Pons (tissue), 1 donor: ENCODE measurements at places on chromosomes 13 and 19.
A peak's percentile ranks its signal among the peaks of the same experiment; 100 is the strongest.

DNA sequence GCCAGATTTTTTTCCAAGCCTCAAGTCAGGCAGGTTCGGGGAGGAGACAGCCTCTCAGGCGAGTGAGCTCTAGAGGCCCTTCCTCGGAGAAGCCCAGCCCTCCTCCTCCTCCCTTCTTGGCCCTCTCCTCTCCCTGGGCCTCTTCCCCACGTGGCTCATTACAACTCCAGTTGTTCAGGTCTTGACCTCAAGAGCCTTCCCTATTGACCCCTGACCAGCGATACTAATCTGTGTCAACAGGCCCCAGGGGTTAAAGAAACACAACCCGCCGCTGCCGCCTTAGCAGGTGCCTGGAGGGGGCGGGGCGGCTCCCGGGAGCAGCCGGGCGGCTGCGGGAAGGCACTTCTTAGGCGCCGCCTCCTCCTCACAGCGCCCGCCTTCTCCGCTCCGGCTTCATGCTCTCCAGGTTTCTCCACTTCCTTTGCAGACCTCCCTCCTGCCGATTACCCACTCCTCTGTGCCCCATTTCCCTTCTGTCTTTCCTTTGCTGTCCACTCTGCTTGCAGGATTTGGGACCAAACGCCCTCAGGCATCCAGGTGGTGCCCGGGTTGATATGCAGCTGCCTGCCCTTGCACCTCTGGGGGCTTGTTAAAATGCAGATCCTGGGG lies 51.0 kb downstream of the LYL1 start:
- DNase-seq: no peak

- DNase-seq: no peak
Measured at GRCh38 chr13:108494991-108495645, 134.3 kb upstream of the MYO16 start.

- no peak for DNase-seq
Measured at GRCh38 chr13:43008596-43008995, 14.8 kb upstream of the DNAJC15 start.

GRCh38 chr19:15672580-15673175 lies at the start of gene CYP4F12:
Gene CYP4F12, plus strand, starts transcription at chr19:15673087. Its CDS starts 443 bp downstream, at chr19:15673530.
- no peak for DNase-seq

DNA sequence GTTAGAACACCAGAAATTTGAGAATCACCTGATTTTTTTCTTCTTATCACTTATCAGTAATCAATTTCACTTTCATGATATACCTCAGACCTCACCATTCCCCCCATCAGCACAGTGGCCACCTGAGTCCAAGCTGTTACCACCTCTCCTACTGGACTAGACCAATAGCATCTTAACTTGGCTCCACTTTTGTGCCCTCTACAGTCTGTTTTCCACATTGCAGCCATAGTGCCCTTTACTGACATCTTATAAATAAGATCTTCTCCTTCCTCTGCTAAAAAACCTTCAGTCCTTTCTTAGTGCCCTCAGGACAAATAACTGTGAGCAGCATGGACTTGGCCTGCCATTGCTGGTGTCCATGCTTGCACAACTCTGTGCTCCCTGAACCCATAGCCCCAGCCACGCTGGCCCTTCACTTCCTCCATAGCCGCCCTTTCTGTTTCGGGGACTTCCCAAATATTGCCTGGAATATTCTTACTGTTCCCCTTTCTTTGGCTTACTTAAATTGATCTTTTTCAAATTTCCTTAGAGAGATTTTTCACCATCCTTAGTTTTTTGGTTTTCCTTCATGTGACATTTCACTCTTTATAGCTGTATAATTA lies 380.8 kb downstream of the LMO7 start:
- DNase-seq: peak; percentile 37

DNA sequence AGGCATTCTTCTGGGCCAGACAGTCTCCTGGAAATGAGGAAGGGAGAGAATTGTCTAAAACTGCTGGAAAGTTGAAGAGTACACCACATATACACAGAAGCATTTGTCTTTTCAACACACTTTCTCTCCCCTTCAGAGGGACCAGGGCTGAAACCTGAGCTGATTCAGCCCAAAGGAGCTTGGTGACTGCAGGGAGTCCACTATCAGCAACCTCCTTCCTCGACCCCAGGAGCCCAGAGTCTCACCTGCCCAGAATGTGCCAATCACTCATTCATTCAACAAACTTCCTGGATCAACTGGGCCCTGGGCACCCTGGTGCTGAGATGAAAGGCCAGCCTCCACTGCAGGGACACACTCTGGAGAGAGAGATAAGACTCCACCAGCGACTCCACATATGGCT lies 128.9 kb upstream of the VSTM2B start:
- no peak for DNase-seq

GRCh38 chr19:10712754-10713153 lies 5.1 kb upstream of the DNM2 start:
- no peak for DNase-seq

DNA sequence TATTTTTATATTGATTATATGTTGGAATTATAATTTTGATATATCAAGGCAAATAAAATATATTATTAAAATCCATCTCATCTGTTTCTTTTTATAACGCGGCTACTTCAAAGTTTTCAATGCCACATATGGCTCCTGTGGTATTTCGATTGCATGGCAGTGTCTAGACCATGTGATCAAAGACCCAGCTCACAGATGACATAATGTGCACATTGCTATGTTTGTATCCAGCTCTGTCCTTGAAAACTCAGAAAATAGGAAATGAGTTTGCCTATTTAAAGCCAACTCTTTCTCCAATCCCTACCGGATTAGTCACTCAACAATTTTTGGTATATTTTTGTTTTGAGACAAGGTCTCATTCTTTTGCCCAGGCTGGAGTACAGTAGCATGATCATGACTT lies 26.2 kb downstream of the TMTC4 start:
- DNase-seq: no peak

DNA sequence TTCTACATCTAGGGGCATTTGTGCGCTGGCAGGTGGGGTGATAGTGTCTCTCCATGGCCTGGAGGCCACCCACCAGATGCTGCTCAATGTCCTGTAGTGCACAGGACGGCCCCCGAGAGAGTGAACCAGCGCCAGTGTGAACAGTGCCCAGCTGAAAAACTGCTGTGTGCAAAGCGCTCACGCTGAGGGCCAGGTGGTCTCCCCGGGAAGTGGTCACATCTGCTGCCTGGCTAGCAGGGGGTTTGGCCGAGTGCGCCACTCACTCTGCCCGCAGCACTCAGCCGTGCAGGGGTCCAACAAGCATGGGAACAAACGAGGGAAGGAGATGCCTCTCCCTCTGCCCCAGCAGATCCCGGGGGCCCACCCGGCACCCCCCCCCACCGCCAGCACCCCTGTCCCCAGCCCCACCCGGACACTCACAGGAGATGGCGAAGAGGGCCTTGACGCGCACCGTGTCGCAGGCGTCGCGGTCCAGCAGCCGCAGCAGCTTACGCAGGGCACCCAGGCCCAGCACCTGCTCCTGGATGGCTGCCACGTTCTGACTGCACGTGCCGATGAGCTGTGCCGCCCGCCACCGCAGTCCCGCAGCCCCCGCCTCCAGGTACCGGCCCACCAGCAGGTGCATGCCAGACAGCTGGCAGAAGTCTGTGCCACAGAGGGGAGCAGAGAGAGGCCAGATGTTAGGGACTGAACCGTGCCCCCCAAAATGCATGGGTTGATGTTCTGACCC lies 5.8 kb downstream of the HSPBP1 start:
- no peak for DNase-seq

GRCh38 chr19:39195755-39196154 lies 1.0 kb upstream of the NCCRP1 start:
- no peak for DNase-seq

GRCh38 chr13:34335014-34336007 lies 517.4 kb downstream of the RFC3 start:
- no peak for DNase-seq

GRCh38 chr13:59570204-59570603 lies 593.5 kb downstream of the DIAPH3 start:
- no peak for DNase-seq

DNA sequence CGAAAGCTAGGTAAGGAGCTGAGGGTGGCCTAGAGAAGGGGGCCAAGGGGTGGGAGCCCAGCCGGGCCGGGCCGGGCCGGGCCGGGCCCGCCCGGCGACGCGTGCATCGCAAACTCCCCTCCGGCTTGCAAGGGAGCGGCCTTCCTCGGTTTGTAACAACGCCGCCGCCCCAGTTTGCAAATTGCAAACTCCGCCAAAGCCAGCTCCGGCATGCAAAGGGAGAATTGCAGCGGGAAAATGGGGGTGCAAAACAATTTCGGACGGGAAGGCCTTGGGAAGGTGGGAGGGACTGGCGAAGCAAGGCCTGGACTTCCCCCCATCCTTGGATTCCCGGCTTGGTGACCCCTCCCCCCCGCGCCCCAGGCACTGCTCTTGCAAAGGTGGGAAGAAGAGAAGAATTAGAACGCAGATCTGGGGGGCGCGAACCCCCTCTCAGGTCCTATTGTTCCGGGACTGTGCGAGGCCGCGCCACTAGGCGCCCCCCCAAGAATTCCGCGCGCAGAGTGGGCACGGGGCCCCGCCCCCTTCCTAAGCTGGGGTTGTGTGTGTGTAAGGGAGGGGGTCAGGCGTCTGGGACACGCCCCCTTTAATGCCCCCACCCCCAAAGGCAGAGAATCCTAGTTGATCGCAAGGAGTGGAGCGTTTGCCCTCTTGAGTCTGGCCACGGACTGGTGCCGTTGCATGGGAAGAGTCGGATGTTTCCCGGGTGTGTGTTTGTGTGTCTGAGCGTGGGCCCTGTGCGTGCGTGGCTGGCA lies 926 bp downstream of the PRR12 start:
- peak; percentile 37 for DNase-seq

DNA sequence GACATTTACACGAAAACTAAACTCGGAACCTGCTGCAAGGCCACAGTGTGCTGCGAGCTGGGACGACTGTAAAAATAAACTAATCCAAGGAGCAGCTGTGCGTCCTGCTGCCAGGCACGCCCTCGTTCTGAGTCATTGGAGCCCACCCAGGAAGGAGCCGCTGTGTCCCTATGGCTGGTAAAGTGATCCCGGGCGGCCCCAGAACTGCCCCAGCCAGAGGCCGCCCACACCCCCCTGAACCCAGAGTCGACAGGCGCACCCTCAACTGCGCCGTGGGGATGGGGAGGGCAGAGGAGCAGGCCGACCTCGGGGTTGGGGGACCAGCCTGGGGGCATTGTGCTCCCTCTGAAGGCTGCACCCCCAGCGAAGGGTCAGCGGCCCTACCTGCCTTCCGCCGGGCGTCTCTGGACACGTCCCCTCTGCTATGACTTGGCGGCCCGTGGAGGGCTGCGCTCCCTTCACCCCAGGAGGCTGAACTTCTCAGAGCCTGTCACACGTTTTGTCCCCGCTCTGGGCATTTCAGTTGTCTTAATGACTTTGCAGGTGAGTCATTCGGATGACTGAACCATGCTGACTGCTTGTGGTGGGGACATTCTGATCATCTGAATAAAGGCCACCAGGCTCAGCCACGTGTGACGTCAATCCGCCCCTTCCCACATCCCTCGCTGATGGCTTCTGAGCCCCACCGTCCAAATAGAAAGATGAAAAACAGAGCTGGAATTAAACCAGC lies 42.7 kb downstream of the ADPRHL1 start:
- DNase-seq: no peak

DNA sequence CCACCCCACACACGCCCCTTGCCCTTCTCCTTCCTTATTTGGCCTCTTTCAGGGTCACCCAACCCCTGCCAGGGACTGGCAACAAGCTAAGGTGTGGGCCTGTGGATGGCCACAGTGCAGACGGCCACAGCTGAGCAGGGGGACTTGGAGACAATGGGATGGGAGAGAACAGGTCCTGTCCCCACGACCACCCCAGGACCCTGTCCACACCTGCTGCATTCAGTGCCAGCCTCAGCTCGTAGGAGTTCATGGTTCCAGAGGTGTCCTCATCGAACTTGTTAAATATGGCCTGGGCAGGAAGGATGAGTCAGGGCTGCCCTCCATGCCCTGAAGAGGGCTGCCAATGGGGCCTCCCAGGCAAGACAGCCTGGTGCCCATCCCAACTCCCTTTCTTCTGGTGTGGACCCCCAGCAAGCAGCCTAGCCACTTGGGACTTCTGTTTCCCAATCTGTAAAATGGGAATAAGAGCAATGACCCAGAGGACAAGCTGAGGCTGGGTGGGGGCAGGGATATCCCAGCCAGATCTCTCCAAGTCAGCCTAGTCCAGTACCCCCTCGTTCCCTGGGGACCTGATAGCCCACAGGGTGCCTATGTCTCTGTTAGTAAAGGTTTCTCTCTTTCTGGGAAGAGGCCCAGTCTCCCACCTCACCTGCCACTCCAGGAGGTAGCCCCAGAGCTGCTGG lies 10.6 kb downstream of the CAPN12 start:
- no peak for DNase-seq

DNA sequence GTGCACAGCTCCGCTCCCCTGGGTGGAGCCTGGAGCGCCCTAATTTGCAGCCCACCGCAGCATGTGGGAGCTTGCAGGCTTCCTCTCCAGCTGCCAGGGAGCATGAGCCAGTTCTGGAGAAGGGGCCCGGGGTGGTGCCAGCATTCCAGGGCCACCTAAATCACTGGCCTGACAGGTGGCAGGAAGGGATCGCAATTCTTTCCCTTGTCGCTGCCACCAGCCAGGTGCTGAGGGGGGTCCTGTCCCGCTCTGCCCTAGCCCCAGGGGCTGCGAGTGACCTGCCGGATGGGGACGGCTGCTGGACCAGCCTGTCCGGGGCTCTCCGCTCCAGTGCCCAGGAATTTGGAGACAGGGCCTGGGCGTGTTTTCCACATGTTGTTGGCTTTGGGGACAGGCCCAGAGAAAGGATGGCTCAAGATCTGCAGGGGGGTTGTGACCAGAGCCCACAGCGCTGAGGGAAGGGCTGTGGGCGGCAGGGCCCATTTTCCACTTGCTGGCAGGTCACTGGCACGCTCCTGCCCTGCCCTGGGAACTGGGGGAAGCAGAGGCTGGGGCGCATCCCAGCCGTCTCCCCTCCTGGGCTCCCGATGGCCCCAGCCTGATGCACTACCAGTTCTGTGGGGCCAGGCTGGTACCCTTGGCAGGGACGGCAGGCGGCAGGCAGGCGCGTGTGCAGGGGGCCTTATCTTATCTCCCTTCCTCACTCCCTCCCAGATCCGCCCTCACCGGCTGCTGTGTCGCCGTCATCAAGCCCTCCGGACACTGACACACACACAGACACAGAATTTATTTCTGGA lies 9.5 kb downstream of the NDUFA11 start:
- DNase-seq: no peak

DNA sequence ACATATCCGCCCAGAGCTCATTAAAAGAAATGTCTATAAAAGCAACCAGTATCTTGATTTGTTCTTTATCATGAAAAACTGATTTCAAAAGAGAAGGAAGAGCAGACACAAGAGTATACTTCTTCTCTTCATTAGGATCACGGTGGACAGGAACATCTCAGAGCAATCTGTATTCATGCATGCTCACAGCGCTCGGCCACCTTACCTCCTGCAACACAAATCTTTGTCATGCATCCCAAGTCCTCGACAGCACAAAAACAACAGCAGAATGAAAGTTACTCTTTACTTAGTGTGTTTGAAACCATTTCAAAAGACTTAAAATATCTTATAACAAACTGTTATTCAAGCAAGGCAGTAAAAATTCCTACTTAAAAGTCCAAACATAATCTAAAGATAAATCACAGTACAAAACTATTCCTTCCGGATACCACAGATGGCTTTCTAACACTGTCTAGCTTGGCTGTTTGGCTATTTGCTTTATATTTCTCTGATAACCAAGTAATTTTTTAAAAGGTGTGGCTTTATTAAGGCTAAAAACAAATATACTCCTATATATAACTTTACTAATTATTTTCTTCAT lies 174.5 kb downstream of the TBC1D4 start:
- no peak for DNase-seq

- DNase-seq: no peak
Measured at GRCh38 chr19:12580180-12580694, 29.0 kb upstream of the ZNF564 start.

GRCh38 chr13:24230428-24231072 lies 70.0 kb downstream of the SPATA13 start:
- no peak for DNase-seq
